ENCODE measurements at places on chromosomes 7 and 10.

- no peak for DNase-seq
Measured at GRCh38 chr10:119652361-119652730, 1.2 kb downstream of the BAG3 start.

DNA sequence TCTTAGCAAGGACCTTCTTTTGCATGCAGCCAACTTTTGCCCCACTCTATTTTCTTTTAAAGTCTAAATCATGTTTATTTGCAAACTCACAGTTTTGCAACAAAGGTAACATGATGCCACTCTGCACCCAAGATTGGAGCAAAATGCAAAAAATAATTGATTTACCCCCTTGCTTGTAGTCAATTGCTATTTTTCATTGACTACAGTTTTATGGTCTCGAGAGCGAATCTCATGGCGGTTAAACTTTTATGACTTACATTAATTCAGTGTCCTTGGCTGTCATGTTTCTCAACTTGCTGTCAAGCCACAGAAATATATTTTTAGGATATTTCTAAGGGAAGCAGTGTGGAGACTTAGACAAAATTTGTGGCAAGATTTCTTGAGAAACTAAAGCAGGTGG is 110.0 kb upstream of the JCAD start:
- no peak for DNase-seq

GRCh38 chr7:2821161-2821841 is 22.8 kb downstream of the GNA12 start:
- no peak for DNase-seq

DNA sequence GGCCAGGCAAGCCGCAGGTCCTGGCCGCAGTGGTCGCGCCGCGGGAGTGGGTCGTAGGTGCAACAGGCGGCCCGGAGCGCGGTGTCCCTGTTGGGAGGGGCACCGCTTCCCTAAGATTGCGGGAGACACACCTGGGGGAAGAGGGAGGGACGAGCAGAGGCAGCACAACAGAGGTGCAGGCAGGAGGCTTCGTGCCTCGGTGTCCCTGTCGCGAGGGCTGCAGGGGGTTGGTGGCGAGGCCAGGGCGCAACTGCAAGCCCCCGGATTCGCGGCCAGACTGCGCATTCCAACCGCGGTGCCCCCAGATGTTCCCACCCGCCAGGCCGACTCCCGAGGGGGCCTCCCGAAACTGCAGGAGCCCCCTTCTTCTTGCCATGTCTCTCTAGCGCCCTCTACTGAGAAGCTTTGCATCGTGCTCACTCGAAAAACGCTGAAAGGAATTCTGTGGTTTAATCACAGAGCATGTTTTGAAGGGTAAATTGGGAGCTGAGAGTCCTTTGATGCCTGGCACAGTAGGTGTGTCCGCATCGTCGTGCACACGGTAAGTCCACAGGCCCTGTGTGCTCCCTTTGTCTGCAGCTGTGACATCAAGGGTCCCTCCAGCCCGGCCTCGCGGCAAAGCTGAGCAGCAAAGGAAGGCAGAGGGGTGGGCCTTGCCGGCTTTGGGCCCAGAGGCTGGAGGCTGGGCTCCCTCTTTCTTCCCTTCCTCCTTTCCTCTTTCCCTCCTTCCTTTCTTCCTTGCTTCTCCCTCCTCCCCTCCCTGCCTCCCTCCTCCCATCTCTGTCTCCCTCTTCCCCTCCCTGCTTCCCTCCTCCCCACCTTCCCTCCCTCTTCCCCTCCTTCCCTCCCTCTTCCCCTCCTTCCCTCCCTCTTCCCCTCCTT is 6.2 kb upstream of the MBL2 start:
- peak; percentile 17 for DNase-seq

GRCh38 chr7:148633761-148634160 is 43.2 kb downstream of the C7orf33 start:
- DNase-seq, result no peak

DNA sequence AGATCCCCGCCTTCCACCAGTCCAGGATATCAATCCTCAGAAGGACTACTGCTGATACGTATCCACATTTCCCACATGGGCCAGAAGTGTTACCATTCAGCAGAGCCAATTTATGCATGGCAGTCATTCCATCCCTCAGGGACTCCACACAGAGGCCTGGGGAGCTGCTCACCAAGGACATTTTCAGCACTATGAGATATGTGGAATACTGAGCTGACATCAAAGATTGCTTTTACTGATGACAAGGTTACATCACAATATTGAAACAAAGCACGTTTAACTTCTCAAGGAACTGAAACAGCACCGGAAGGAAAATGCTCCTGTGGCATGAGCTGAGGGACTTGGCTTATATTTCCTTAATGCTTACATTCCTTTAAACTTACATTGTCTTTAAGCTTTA is 335.1 kb downstream of the BMPER start:
- no peak for DNase-seq

- DNase-seq, result no peak
Measured at GRCh38 chr7:155136619-155137243, 66.6 kb downstream of the HTR5A start.

DNA sequence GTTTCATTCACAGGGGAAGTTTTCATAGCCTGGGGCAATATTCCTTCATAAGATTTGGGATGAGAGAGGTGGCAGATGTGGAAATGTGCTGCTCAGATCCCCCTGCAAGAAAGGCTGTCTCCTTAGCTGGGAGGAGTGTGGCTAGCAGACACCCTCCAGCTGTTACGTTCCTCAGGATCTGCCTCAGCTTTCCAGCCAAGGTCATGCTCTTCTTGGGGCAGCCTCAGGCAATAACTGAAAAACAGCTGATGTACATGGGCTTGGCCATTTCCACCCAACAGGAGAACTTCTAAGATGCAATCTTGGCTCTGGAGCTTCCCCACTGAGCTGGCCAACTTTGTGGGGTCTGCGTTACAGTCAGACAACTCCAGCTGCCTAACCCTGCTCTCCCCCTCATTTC is 51.3 kb upstream of the SEPTIN7 start:
- DNase-seq, result no peak

- DNase-seq, result no peak
Measured at GRCh38 chr7:116525298-116525912, 569 bp downstream of the CAV1 start.

GRCh38 chr10:98186681-98187080 is 52.2 kb downstream of the R3HCC1L start:
- DNase-seq, result no peak

GRCh38 chr7:28078036-28078901 is 102.3 kb downstream of the JAZF1 start:
- DNase-seq, result peak; percentile 8

DNA sequence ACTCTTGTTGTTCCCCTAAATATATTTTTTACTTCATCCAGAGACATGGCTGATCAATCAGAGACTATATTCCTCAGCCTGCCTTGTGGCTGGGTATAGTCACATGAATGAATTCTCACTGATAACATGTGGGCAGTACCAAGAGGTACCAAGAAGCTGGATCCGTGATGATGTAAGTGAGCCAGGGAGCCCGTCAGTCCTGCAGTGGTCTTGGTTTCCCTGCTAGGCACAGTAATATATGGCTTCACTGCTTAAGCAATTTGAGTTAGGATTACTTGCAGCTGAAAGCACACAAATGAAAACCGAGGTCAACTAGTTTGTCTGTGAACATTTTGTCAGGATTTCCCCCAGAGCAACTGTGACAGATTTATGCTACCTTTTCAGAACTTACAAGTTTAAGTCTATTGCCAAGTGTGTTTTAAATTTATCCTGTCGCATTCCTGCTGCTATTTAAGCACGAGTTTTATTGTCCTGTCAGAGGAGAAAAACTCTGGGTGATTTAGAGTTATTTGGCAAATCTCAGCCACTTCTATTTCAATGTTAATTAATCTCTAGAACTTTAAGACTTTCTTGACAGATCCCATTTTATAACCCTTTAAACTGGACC is 381.8 kb downstream of the PHF14 start:
- no peak for DNase-seq

GRCh38 chr7:16891338-16891737 is 9.6 kb upstream of the AGR3 start:
- no peak for DNase-seq

DNA sequence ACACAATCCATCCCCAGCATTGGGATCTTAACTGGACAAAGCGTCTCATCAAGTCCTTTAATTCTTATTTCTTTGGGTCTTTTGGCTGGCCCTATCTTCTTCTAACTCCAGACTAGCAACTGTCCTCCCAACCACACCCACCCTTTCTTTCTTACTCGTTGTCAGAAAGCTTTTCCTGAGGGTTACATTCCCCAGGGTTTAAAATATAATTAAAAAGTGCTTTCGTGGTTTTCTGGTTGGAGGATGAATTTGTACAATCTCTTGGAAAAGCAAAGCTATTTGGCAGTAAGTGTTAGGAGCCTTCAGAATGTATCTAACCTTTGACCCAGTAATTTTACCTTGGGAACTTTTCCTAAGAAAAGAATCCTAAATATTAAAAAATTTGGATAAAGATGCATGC is 10.4 kb upstream of the ITGB8 start:
- DNase-seq, result no peak

- DNase-seq, result no peak
Measured at GRCh38 chr10:78196964-78197363, 163.3 kb downstream of the RPS24 start.

GRCh38 chr10:98076086-98076485 is 45.7 kb upstream of the CRTAC1 start:
- no peak for DNase-seq
